Psoas muscle (tissue), 8 donors: ENCODE measurements at places on chromosomes 2 and 18. TPM values are rescaled to one million over a fixed set of nuclear protein-coding genes. Genes with fewer than 3 reads are reported as not detected.

The DTNA gene
- 12.6 TPM for polyA plus RNA-seq

The PHOSPHO2 gene
- 1.6 TPM for polyA plus RNA-seq

The MCM6 gene
- polyA plus RNA-seq, result 4.9 TPM

The TAF1B gene
- 6.0 TPM for polyA plus RNA-seq

The ASB18 gene
- polyA plus RNA-seq, result 0.21 TPM

The ERMN gene
- polyA plus RNA-seq, result not detected

The DLGAP1 gene
- 0.09 TPM for polyA plus RNA-seq

GRCh38 chr2:219252570-219252899 is 508 bp upstream of the TUBA4B start:
- peak; percentile 53 for DNase-seq

- no peak for DNase-seq
These were observed 26.9 kb downstream of the MGAT5 start for GRCh38 chr2:134280726-134281125.

GRCh38 chr2:144481666-144482065 is 38.3 kb downstream of the ZEB2 start:
- no peak for DNase-seq

DNA sequence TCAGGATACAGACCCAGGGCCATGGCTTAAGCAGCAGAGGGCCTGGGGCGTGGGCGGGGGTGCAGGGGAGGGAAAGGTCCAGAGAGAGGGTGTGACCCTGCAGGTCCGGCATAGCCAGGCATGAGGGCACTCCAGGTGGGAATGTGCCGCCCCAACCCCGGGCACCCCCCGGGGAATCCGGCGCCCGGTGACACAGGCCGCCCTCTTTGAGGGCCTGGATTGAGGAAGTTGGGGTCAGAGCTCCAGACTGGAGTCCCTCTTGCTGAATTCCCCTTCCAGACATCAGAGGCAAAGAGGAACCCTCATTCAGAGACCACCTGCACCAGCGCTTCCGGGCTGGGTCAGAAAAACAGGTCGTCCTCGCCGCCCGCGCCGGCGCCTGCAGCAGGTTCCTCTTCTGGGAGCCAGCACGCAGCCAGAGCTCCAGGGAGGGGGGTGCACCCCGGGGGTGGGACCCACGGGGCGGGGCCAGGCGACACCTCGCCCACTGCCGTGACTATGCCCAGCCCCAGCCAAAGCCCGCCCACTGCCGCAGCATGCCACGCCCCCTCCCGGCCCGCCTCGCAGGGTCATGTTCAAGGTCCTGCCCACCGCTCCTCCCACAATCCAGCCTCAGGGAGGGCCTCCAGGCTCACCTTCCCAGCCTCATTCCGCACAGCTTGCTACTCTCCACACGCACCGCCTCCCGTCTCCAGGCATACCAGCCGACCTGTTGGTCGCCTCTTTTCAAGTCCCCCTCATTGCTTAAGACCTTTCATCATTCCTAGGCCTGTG is 98.3 kb upstream of the ID2 start:
- DNase-seq, result peak; percentile 94

GRCh38 chr2:219291394-219291793 is 12.2 kb downstream of the DNAJB2 start:
- no peak for DNase-seq

DNA sequence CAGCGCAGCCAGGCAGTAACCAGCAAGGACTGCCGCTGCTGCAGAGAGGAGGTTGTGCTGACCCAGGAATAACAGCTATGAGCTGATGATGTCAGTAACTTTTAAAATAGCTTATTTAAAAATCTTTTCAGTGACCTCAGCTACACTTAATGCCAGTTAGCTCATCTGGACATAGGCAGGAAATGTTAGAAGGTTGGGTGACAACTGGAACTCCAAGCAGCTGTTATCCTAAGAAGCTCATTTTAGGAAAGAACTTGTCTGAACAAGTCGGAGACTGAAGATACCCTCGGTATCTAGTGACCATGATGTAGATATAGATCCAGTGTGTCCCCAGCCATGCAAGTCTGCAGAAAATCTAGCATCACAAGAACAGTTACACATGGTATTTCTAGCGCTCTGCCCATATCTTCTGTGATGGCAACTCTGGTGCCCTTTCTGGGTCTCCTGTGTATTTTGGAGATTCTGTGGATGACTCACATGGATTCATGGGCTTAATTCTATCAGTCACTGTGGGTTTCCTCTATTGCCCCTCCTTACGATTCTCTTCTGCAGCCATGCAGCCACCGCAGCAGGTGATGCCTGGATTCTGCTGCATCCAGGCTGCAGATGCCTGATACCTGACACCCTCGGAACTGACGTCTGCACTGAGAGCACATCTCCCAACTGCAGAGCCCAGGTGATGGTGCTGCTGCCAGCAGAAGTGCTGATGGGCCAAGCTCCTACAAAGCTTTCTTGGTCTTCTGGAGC is 19.8 kb upstream of the PLEK start:
- DNase-seq, result no peak

GRCh38 chr2:44679990-44680389 is 261.5 kb upstream of the SIX3 start:
- no peak for DNase-seq

- peak; percentile 57 for DNase-seq
These were observed at the start of gene RBMS1 for GRCh38 chr2:160493227-160494028. TSS of gene RBMS1 (minus strand) at chr2:160493807. CDS start at chr2:160493363, 444 bp downstream.

DNA sequence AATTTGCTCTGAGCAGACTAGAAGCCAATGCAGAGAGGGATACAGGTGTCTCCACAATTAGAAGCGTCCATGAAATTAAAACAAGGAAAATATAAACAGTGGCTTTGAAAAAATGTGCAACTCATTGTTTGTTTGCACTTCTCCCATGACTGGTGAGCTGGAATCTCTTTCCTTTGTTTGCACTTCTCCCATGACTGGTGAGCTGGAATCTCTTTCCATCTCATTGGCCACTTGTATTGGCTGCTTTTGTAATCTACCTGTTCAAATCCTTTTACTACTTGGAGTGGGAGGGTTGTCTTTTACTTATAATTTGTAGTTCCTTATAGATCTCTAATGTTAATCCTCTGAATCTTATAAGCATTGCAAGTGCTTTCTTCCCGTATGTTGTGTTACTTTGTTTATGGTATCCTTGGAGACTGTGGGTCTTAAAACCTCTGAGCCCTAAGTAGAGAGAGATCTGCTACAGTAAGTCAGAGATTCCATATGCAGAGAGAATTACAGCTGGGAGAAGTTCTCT is 94.1 kb downstream of the RTN4 start:
- DNase-seq, result no peak

DNA sequence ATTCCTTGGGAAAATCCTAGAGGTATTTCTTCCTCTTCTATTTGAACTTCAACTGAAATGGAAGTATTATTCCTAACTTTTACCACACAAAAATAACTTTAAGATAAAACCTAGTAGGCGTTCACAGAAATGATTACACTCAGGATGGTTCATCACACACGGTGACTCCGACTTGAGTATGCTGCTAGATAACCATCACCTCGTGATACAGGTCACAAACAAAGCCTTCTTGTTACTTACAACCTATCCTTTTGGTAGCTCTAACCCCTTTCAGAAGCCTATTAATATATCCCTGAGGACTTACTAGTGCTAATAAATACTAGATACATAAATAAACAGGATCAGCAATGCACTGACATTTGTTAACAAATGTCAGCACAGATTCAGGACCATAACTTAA is 101.0 kb upstream of the DNER start:
- no peak for DNase-seq

- DNase-seq, result no peak
These were observed 13.2 kb downstream of the TXNDC2 start for GRCh38 chr18:9898792-9899549.

DNA sequence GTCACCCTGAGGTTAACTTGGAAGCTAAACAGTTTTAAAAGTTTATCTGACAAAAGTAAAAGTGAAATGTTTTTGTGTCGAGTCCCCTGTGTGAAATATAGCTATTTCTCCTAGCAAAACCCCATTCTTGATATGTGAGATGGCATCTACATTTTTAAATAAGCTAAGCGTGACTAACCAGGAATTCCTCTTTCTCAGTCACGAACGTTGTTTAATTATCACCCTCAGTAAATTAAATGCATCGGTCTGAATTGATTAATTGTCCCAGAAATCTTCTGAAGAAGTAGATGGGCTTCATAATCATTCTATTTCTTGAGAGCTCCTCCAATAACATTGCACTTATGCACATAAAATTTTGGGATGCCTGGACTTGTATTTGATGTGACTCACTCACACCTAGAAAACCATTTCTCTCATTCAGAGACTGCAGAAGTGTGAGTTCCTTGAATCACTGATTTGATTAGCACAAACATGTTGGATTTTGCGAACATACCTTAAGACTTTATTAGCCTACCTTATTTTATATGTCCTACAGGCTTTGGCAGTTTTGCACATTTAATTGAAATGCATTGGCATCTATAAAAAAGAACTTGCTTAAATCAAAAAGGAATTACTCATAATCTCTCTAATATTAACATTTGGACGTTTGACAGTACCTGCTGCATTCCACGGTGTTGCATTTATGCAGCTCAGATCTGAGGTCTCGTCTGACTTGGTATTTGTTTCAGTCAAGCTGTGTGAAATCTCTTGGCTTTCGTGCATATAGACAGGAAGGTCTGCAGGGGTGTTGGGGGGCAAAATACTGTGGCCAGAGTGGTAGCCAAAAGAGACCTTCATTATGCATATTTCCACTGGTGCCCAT is 475.2 kb downstream of the EPHA4 start:
- DNase-seq, result no peak

GRCh38 chr2:230308402-230309000 is 18.5 kb upstream of the SP140L start:
- no peak for DNase-seq

DNA sequence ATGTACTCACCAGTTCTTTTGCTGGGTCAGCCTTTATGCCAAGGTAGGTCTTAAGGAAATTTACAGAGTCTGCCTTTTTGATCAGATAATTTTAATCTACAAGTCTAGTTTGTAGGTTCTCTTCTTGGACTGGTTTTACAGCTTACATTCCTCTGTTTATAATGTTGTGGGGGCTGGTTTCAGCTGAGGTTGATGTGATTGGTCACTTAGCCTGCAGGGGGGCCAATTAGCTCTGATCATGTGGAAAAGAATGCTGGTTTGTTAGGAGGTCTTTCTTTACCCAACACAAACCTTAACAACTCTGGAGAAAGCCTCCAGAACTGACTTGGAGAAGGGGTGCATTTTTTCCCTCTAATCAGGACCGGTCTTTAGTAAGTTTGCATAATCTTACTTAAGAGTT is at the start of gene KCNJ13:
Gene KCNJ13 (minus strand): TSS at position 131 of the 400 bp plus-strand sequence. CDS start 5,203 bp downstream, outside the sequence.
- DNase-seq, result no peak

DNA sequence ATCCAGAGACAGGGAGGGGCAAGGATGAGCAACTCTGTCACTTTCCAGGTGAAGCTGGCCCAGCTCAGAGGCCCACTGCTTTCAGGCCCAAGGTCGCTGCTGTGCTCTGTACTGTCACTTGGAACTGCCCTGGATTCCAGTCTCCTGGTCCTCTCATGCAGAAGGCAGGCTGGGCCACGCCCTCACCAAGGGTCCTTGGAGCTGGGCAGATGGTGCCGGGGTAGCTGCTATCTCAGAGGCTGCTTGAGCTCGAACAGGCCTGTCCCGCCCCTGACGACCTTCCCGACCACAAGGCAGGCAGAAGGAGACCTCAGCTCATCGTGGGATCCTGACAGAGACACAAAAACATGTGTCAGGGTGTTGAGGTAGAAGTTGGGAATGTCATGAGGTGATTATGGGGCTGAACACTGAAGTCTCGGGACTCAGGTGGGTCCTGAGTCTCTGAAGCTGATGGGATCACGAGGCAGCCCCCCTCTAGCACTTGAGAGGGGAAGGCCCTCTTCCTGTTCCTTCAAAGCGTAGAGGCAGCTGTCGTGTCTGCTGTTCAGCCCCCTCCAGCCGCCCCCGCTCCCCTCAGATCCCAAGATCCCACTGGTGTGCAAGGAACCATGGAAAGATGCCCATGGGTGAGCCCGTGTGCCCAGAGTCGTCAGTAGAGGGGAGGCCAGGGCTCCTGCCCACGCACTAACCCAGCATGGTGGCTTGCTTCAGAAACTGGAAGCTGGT is 78.3 kb downstream of the POLR1A start:
- DNase-seq, result no peak
